Astrocyte of the spinal cord (primary cell): ENCODE measurements at places on chromosomes 1 and 21.
A peak's percentile ranks its signal among the peaks of the same experiment; 100 is the strongest.

DNA sequence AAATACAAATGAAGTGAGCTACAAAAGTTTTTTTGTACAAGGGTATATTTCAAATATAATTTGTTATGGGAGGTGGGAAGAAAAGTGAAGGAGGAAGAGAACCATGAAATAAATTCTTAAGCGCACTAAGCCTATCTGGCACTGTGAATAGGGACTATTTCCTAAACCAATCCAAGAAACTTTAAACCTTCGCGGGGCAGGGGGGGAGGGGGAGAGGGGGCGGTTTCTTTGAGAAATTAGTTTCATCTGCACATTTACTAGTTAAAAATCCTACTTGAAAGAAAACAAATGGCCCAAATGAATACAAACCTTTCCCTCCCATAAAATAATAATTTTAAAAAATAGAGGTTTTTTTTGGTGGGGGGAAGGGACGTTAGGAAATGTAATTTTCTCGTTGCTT is 364 bp downstream of the GOLPH3L start:
- DNase-seq, result no peak

- DNase-seq, result peak; percentile 43
Measured at GRCh38 chr1:59272507-59272906, 24.4 kb upstream of the FGGY start.

DNA sequence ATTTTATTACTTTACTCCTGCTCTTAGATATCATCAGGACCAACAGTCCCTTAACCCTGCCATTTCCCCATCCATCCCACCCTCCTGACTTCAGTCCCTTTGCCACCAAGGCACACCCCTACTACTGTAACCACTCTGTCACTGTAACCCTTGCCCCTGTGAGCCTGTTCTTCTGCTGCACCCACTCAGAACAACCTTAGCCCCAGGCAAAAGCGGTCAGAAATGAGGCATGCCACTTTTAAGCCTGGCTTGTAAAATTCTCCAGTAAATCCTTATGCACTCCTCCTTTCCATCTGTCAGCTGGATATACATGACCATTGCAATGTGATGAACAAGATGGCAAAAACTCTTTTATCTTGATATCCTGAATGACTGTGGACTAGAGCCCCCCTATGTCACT is 555.0 kb upstream of the PLXNA2 start:
- no peak for DNase-seq

DNA sequence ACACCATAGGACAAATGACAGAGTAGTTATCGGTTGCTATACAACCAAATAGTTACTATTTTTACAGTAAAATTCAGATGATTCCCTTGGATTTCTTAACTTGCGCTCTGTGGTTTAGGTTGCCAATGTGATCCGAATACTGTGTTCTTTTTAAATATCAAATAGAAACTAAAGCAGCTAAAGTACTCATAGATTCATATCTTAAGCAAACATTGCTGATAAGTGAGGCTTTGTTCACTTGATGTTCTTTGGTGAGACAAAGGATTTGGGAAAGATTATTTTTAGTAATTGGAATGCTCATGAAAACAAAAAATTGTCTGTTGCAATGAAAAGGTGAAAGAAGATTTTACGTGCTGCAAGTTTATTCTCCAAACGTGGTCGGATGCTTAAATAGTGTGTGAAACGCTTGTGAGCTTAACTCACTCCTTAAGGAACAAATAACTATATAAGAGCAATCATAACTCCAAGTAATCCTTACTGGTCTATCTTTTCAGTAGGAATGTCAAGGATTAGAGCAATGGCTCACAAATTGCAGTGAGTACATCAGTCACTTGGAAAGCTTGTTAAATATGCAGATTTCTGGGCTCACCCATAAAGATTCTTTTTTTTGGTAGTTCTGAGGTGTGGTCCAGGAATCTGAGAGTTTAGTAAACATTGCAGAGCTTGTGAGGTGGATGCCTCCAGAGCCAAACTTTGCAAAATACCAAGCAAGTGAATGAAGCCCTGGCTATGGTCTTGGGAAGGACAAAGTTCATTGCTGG is 31.8 kb upstream of the PDC start:
- no peak for DNase-seq

DNA sequence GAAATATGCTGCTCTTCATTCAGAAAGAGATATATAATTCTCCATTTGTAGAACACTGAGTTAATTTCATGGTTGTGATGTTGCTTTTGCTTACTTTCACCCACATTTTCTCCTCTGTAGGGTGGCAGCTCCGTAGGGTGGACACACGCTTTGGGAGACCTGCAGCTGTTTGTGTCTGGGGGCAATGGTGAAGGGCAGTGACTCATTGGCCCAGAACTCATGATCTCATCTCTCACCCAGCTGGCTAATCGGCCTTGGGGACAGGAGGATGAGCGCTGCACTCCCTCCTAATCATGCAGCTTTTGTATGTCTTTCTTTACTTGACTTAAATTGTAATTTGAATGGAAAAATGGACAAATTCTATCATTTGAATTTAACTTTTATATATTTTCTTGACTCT is 9.6 kb downstream of the DISC1 start:
- DNase-seq, result peak; percentile 65

- DNase-seq, result no peak
Measured at GRCh38 chr21:32554832-32555638, 30.3 kb downstream of the TCP10L start.

DNA sequence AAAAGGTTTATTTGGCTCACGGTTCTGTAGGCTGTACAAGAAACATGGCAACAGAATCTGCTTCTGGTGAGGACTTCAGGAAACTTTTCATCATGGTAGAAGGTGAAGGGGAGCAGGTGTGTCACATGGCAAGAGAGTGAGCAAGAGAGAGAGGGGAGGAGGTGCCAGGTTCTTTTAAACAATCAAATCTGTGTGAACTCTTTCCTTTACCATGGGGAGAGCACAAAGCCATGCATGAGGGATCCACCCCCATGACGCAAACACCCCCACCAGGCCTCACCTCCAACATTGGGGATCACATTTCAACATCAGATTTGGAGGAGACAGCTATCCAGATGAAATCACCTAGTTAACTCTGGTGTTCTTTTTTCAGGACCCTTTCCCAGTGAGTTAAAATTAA is 103.6 kb downstream of the GALNT2 start:
- DNase-seq, result no peak

DNA sequence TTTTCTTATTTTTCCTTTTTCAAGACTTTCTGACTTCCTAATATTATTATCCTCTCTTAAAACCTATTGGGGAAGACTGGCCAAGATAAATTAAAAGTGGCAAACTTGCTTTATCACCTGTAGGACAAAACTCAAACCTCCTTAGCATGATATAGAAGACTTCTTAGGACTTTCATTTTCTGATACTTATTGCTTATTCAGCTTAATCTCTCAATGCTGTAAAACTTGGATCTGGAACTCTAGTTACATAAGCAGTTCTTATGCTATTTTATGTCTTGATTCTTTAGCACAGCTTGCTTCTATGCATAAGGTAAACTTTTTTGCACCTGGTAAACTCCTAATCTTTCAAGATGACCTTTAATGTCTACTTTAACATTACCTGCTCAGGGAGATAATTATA is 382.3 kb upstream of the LRRC7 start:
- no peak for DNase-seq

DNA sequence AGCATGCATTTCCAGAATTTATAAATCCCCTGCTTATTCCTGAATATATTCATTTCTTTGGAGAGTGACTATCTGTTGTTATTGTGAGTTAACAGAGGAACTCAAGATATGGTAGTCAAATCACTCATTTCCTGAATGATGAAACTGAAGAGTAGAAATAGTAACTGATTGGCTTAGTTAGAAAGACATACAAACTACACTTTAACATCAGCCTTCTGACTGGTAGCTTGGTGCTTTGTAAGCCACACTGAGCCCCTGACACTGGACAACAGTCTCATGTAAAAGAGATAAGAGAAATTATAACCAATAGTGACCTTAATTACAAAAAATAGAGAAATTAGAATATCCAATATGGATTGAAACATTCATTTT is 4.8 kb downstream of the GBP7 start:
- DNase-seq, result no peak

GRCh38 chr1:52751589-52752483 is 25.6 kb downstream of the ZYG11B start:
- DNase-seq, result peak; percentile 39
